ENCODE measurements at places on chromosomes 1 and 21.

DNA sequence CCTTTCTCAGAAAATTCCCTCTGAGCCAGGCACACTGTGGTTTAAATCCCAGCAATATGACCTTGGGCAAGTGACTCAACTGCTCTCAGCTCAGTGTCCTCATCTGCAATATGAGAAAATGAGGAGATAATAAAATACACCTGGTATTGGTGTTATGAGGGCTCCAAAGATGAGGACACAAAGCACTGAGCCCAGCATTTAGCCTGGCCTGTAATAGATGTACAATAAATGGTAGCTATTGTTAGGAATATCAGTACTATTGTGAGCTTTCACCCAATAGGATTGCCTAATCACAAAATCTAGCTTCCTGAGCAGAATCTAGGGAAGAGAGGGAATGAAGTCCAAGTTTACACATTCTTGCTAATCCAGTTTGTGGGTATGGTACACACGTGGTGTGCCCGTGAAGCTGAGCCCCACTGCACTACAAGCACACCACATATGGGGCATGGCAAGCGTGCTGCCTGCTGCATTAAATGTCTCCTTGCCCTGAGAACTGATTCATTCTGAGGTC, 24.3 kb upstream of the SLC30A1 start:
- DNase-seq, result no peak

GRCh38 chr1:225580238-225581099, 72.5 kb downstream of the ENAH start:
- DNase-seq, result no peak

GRCh38 chr1:116708255-116708900, 40.8 kb upstream of the IGSF3 start:
- DNase-seq, result no peak

DNA sequence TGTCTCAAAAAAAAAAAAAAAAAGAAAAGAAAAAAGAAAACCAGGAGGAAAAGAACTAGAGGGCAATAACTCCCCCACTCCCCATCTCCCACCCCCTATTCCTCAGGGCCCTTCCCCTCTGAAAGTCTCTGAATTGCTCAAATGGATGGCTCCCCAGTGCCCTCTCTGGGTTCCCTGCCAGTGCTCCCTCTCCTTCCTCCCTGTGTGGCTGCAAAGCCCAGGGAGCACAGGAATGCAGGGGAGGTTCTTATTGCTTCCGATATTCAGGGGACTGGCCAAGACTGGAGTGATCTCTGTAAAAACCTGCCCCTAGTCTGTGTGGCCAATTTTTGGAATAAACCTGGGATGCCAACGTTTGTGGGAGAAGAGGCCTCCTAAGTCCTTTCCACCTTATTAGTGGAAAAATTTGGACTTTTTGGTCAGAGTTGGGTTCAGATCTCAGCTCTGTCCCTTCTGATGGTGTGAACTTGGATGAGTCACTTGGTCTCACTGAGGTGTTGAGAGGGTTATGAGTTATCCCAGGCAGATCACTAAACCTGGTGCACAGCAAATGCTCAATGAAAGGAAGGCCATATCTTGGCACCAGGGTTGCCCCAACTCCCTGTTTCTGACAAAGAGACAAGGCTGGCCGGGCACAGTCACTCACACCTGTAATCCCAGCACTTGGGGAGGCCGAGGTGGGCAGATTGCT, 13.4 kb upstream of the ARHGEF10L start:
- no peak for DNase-seq

Measured in activated naive CD8-positive, alpha-beta T cell treated with anti-CD3 and anti-CD28 coated beads, Interleukin-2, amount 10 ng/mL, durations not matched to agents 7 days and 5 days (primary cell).